ENCODE measurements at places on chromosomes 12 and 14. TPM values are rescaled to one million over a fixed set of nuclear protein-coding genes. Genes with fewer than 3 reads are reported as not detected.

DNA sequence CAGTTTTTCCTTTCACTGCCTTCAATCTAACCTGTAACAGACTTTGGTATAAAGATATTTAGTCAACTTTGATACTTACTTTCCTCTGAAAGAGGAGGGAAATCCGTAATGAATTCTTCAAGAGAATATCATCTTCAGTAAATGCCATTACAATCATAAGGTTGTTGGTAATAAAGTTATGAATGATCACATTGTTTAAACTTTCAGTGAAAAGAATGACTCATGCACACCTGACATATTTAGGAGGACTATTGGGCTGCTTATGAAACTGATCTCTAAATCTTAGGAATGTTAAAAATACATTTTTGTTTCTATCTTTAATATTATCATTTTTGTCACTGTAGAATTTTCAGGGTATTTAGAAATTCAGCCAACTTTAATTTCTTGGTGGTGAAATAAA lies 474.7 kb downstream of the SLC16A7 start:
- H3K36me3 ChIP-seq, result no peaks in the 10 kb centered on the region
- H3K4me3 ChIP-seq, result no peak overlapping the region
- H3K4me1 ChIP-seq, result no peaks in the 10 kb centered on the region
- no peak for DNase-seq
- no peak overlapping the region for H3K27ac ChIP-seq

DNA sequence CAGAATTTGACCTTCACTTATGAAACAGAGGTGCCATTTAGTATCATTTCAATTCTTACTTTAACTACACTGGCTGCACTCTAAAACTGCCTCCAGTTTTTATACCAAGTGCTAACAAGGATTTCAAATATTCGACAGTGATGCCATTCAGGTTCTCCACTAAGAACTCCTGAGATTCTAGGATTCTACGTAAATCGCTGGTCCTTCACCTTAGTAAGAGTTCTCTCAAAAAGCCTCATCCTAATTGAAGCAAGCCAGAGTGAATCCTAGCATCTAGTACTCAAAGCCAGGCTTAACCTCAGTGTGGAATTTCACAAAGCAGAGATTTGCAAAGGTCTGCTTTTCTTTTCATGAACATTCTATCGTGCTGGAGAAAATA lies 3.5 kb downstream of the SLC38A2 start:
- H3K27ac ChIP-seq, result peak overlapping the region; percentile 14
- peaks cover 69% of the 10 kb centered on the region for H3K36me3 ChIP-seq
- no peaks in the 10 kb centered on the region for H3K27me3 ChIP-seq
- DNase-seq, result no peak
- peaks cover 28% of the 10 kb centered on the region for H3K4me1 ChIP-seq

- no peak within 1 kb of the TSS for H3K27ac ChIP-seq
- peak; percentile 52 for DNase-seq
- H3K27me3 ChIP-seq, result no peaks in the 10 kb centered on the region
- peak within 1 kb of the TSS; percentile 81 for H3K4me3 ChIP-seq
- no peaks in the 10 kb centered on the region for H3K36me3 ChIP-seq
These were observed at the start of gene VDR for GRCh38 chr12:47904713-47905709. TSS of gene VDR (minus strand) at chr12:47904994. CDS start at chr12:47879113, 25,881 bp downstream.

GRCh38 chr12:68439368-68440045 lies 107.3 kb upstream of the MDM1 start:
- no peak for DNase-seq
- no peaks in the 10 kb centered on the region for H3K36me3 ChIP-seq
- no peak overlapping the region for H3K27ac ChIP-seq
- H3K27me3 ChIP-seq, result no peaks in the 10 kb centered on the region
- peaks cover 23% of the 10 kb centered on the region for H3K4me1 ChIP-seq

Gene BCL11B
- total RNA-seq, result 244 TPM

GRCh38 chr12:131118371-131118770 lies 164.7 kb downstream of the ADGRD1 start:
- no peaks in the 10 kb centered on the region for H3K4me1 ChIP-seq
- DNase-seq, result no peak
- no peak overlapping the region for H3K4me3 ChIP-seq
- H3K36me3 ChIP-seq, result no peaks in the 10 kb centered on the region
- no peaks in the 10 kb centered on the region for H3K27me3 ChIP-seq
- H3K27ac ChIP-seq, result no peak overlapping the region

Data from CD4-positive, alpha-beta T cell (primary cell).